ENCODE measurements at places on chromosomes 5 and 9. TPM values are rescaled to one million over a fixed set of nuclear protein-coding genes. Genes with fewer than 3 reads are reported as not detected.

DNA sequence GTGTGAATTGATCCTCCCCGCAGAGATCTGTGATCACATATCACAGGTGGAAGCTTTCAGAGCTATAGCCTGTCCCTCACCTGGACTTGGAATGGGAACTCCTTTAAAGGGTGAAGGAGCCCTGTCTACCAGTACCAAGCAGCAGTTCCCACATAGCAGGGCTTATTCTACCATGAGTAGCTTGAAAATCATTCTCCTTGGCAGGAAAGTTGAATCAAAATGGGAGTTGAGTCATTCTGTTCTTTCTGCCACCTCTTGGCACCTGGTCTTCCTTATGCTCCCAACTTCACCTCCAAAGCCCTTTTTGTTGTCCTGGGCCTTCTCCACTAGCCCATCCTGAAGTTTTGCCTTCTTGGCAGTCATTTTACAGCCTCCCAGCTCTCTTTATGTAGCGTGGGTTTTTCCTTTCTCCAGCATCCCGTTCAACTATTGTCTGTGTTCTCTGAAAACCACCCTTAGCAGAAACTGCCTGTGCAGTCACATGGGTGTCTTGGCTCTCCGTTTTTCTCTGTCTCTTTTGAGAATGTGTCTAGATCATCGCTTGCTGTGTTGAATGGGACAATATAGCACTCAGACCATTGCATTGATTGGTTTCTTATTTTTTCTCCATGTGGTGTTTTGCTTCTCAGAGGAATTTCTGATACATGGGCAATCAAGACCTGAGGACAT, 222.2 kb downstream of the AOPEP start:
- no peak for DNase-seq

DNA sequence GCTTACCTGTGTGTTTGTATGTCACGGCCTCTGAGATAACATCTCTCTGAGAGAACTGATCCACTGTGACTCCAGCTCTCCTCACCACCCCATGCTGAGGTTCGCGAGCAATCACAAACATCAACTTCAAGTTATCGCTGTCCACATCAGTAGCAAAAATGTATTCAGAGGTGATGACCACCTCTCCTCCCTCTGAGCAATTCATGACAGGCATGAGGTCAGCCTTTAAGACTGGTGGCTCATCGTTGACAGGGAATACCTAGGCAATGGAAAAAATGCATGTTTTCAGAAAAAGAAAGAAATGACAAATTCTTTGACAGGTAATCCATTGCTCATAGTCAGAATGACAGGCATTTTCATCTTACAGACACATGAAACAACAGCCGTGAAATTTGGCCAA, 90.3 kb upstream of the CER1 start:
- DNase-seq = no peak

- no peak for DNase-seq
Measured at GRCh38 chr5:131381021-131381420, 117.2 kb downstream of the CDC42SE2 start.

The PHPT1 gene
- total RNA-seq = 165 TPM

The FLT4 gene
- 66.5 TPM for total RNA-seq

The PDE6A gene
- total RNA-seq = not detected

DNA sequence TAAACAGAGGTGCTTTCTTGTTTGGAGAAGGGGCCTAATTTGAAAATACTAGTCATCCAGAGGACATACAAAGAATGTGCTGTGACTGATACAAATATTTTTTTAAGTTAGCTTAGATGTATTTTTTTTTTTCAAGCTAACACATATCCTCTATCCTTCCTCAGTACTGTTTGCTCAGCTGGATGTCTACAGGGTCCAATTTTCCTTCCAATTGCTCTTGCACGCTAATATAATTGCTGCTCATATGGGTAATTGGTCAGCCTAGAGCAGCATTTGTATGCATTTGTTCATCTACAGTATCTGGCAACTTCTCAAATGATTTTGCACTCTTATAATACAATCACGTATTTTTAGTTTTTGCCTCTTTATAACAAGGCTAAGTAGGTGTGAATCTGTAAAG, 84.7 kb downstream of the ZDHHC21 start:
- DNase-seq = peak; percentile 82

GRCh38 chr5:645421-645820, 33.3 kb downstream of the CEP72 start:
- DNase-seq = no peak

- DNase-seq = peak; percentile 93
Measured at GRCh38 chr9:107750741-107751566, 261.4 kb upstream of the KLF4 start.

GRCh38 chr5:172501708-172502320, 47.5 kb upstream of the SH3PXD2B start:
- DNase-seq = no peak

The CMBL gene
- total RNA-seq = 15.9 TPM

GRCh38 chr5:132556153-132556762, 519 bp upstream of the RAD50 start:
- peak; percentile 2 for DNase-seq

DNA sequence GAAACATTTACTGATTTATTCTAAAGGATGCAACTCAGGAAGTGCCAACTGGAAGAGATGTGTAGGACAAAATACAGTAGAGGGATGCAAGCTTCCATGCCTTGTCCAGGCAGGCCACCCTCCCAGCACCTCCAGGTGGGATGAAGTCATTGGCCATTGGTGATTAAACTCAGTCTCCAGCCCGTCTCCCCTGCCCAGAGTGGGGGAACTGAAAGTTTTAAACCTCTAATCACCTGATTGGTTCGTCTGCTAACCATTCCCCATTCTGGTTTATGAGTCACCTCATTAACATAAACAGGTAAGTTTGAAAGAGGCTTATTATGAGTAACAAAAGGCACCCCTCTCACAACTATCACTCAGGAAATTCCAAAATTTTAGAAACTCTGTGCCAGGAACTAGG, 8.1 kb downstream of the TNFAIP8 start:
- DNase-seq = no peak

The PTPRD gene
- 23.2 TPM for total RNA-seq

DNA sequence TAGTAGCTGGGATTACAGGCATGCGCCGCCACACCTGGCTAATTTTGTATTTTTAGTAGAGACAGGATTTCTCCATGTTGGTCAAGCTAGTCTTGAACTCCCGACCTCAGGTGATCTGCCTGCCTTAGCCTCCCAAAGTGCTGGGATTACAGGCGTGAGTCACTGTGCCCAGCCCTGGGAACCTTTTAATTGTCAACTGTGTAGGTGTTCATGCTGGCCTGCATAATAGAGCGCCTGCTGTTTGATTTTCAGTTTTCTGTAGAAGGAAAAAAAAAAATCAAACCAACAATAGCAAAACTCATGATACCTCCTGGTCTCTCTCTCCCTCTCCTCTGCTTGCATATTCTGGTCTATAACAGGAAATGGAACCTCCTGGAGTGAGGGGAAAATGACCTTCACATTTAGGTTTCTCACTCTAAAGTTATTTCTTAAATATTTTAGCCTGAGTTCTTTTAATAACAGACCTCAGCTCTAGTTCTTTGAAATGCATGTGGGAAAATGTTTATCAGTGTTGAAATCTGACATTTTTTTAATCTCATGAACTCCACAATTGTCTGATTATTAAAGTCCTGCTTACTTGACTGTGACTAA, 51.7 kb downstream of the EXOSC2 start:
- peak; percentile 29 for DNase-seq

The PLCXD3 gene
- not detected for total RNA-seq

DNA sequence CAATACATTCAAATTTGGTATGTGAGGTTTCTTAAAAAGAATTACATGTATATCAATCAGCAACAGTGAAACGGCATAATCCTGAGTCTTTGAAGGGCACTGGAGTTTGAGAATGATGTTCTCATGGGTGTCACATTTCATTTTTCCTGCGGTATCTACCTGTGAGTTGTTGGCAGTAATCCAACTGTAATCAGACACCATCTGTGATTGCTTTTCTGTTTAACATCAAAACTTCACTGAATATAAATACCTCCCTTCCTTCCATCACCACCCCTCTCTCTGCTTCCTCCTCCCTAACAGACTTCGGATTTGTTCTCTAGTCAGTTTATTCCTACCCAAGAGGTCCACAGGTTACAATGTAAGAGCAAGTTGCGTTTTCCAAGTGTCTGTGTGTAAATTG, 275.2 kb upstream of the PCSK5 start:
- DNase-seq = no peak

The SGCD gene
- not detected for total RNA-seq

GRCh38 chr9:82599336-82599949, 463.5 kb downstream of the RASEF start:
- DNase-seq = no peak

The FOXD4L3 gene
- total RNA-seq = not detected

The ENG gene
- 688 TPM for total RNA-seq

GRCh38 chr5:5483880-5484598, 61.6 kb downstream of the ICE1 start:
- no peak for DNase-seq

The NUTM2G gene
- total RNA-seq = not detected

GRCh38 chr5:117333011-117333410, 758.4 kb upstream of the SEMA6A start:
- no peak for DNase-seq

The NSMF gene
- 45.4 TPM for total RNA-seq

DNA sequence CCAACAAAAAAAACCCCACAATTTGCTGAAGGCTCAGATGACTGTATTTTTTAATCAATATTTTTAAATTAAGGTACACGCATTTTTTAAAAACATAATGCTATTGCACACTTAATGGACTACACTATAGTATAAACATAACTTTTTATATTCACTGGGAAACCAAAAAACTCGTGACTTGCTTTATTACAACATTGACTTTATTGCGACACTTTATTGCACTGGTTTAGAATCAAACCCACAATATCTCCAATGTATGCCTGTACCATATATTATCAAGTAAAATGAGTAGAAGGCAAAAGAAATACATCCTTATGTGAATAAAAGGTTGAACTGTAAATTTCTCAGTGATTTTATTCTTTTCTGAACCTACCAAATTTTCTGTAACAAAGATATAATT, 53.7 kb downstream of the RICTOR start:
- no peak for DNase-seq

- DNase-seq = no peak
Measured at GRCh38 chr5:21085791-21086190, 1097.8 kb upstream of the CDH18 start.

The TERT gene
- not detected for total RNA-seq

The SPATA31E1 gene
- not detected for total RNA-seq

DNA sequence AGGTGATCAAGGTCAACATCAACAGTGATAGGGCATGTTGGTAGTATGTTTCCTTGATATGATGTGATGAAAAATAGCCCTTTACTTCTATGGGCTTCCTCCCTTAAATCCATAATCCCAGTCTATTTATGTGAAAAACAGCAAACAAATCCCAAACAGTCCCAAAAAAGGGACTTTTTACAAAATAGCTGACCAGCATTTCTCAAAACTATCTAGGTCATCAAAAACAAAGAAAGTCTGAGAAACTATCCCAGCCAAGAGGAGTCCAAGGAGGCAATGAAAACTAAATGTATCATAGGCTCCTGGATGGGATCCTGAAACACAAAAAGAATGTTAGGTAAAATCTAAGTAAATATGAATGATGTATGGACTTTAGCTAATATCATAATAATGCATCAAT, 71.2 kb downstream of the MARCHF3 start:
- DNase-seq = no peak

The SOX30 gene
- not detected for total RNA-seq

The PDGFRB gene
- total RNA-seq = 1.0 TPM

DNA sequence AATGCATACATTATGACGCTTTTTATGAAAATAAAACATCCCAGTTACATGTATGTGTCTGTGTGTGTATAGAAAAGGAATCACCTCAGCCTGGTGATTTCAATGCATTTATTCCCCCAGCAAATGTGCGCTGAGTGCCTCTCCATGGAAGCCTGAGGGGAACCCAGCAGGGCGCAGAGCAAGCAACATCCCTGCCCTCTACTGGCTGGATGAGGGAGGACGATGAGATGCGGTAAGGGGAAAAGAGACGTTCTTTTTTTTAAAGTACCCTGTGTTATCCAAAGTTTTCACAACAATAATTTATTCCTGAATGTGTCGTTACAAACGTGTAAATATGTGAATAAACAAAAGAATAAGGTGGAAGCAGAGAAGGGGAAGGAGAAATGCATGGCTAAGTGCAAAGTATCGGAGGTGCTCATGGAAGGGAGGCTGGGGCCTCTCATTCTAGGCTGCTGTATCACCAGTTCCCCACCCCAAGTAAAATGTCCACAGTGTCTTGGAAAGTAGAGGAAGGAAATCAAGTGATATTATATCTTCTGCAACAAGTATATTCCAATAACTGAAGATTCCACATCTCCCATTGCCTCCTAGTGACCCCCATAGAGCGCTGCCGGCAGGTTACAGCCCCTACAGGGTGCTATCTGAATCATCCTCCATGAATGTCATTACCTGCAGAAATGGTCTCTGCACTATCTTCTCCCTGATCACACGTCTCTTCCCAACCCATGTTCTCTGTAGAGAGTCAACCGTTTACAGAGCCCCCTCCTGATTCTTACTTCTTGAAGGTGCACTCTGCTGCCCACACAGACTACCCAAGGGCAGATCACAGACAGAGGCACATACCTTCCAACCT, 13.0 kb upstream of the ABLIM3 start:
- peak; percentile 16 for DNase-seq

The WWC1 gene
- 0.91 TPM for total RNA-seq

The DENND1A gene
- total RNA-seq = 15.7 TPM

GRCh38 chr9:107992271-107992670, 502.7 kb upstream of the KLF4 start:
- DNase-seq = no peak

DNA sequence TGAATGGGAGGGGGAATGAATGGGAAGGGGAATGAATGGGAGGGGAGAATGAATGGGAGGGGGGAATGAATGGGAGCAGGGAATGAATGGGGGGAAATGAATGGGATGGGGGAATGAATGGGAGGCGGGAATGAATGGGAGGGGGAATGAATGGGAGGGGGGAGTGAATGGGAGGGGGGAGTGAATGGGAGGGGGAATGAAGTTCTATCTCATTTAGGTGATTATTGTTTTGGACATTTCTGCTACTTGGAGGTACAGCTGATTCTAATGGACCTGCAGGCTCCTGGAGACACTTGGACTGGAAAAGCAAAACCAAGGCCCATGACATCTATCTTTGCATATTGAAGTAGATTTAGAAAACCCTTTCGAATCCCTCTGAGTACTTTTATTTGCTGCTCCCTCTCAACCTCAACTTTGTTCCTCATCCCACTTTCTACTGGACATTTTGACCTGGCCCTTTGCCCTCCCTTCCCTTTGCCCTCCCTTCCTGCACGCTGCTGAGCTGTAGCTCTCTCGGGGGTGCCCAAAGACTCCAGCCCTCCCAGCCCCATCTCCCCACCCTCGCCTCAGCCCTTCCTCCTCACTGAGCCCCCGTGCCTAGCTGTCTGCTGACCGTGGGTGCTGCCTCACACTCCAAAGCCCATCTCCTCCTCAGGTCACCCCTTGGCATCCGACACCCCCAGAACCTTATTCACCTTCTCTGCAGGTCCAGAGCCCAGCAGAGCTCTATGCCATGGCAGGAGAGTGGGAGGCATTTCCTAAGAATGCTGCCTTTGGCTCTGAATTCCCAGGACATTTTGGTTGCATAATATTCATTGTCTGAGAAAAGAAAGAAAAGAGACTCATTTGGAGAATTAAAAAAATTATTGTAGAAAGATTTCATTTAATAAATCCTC, 19.9 kb upstream of the LPCAT1 start:
- DNase-seq = no peak

GRCh38 chr5:79259810-79260209, 23.9 kb downstream of the JMY start:
- no peak for DNase-seq
